ENCODE measurements at places on chromosomes 5 and 9.

DNA sequence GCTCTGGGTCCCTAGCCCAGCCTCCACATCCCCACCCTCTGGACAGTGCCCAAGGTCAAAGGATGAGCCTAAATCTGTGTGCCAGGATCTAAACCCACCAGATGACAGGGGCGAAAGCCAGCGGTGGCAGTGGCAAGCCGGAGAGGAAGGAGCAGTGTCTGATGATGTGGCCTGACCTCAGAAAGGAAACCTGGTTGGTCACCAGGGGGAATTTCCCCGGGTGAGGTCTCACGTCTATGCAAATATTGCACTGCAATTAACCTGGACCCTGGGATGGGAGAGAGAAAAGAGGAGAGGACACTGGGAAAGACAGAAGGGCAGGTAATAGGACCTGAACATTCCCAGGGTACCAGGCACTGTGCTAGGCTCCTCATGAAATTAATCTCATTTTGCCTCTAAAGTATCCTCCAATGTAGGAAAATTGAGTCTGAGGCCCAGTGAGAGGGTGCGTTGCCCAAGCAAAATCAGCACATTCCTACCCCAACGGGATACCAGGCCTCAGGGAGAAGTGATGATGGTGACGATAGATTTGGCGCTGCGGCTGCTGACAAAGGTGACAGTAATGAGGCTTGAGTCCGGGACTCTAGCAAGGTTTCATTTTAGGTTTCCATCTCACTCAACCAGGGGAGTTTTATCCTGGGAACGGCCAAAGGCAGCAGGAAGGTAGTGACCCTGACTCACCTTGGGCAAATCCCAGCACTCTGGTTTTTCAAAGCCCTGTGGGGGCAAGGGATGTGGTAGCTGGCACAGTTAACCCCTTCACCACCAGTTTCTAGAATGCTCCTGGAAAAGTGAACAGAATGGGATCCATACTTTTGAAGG, 13.4 kb upstream of the TNIP1 start:
- no peak for DNase-seq

- DNase-seq, result no peak
These were observed 48.1 kb downstream of the EBF1 start for GRCh38 chr5:159051421-159052282.

DNA sequence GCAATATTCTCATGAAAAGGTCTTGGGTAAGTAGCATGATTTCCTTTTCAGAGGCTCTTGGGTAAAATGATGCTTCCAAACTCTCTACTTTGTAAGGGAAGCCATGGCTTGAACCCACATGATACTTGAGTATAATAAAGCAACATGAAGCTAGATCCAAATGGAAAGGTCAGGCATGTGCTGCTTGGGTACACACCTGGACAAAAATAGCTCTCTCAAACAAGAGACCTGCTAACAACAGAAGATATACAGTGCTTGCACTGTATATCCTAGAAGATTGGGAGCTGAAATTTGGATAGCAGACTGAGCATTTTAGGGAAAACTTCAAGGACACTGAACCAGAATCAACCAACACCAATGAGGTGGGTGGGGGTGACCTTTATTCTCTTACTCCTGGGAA, 40.2 kb downstream of the NMUR2 start:
- no peak for DNase-seq

DNA sequence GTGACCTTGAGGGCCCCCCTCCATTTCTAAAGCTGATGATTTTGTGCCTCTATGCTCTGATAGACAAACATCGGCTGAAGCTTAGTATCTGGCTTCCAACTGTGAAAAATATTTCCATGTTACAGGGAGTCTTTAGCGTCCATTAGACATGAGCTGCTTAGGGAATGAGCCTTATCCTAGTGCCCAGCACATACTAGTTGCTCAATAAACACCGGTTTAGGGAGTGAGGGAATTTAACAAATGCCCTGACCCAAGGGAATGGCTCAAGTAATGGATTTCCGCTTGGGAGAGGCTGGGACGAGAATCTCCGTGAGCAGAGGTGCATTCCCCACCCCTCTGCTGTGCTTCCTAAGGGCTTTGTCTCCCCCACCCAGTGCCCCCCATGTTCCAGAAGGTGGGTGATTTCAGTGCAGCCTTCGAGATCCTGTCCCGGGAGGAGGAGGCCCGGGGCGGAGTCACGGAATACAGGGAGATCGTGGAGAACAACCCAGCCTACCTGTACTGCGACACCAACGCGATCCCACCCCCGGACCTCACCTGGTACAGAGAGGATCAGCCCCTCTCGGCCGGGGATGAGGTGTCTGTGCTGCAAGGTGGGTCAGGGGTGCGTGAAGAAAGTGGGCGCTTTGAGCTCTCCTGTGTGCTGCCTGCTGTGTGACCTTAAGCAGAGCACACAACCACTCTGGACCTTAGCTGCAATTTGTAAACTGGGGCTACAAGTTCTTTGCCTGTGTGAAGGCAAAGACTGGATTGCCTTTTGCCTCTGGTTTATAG, 65.7 kb upstream of the ASS1 start:
- DNase-seq, result no peak

GRCh38 chr9:113506090-113506589, 42.6 kb downstream of the RGS3 start:
- no peak for DNase-seq

DNA sequence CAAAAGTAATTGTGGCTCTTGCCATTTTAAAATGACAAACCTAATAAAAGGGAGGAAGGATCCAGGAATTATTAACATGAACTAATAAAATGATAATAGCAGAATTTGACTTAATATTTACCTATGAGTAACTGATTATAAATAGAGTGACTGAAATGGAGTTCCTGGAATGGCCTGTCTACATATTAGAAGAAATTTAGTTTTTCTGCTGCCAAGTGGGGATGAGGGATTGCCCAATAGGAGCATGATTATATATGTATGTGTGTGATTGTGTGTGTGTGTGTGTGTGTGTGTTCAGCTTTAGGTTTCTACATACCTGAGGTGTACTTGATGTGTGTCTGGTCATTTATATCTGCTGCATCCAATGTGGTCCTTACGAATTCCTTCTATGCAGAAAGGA, 36.6 kb upstream of the ITGA1 start:
- DNase-seq, result no peak

GRCh38 chr5:146283344-146283761, 55.3 kb upstream of the POU4F3 start:
- no peak for DNase-seq

DNA sequence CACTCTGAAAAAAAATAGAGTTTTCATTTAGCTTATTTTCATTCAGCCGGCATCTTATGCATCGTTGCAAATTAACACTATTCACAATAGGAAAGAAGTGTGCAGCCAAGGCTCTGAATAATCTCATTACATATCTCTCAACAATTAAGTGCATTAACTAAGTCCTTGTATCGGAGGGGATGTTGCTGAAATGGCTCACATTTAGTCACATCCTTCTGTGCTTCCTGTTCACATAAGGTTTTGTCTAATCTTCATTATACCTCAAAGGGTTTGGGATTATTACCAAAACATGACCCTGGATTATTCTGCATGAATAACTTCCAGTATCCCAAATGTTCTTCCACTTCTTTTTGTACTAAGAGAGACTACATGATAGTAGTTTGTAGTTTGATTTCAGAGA, 278.0 kb upstream of the GRIA1 start:
- DNase-seq, result no peak

DNA sequence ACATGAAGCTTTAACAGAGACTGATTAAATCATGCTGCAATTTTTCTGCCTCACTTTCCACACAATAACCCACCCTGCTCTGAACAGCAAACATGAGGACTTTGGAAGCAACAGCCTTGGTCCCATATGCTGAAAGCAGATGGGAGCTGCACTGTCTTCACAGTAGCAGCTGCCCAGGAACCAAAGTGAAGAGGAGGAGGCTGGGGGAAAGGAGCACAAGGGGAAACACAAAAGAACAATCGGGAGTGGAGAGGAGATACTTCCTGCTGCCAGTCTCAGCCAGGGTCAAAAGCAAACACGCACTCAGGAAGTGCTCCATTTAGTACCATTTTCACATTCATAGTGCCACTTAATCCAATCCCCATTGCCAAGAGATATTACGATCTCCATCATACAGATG, 183.3 kb upstream of the PUM3 start:
- DNase-seq, result no peak

- DNase-seq, result no peak
These were observed 161.2 kb downstream of the MED27 start for GRCh38 chr9:131918481-131918880.

- peak; percentile 30 for DNase-seq
These were observed 66.8 kb downstream of the ARL15 start for GRCh38 chr5:54243483-54244080.

GRCh38 chr9:110130211-110130610, 77.7 kb downstream of the C9orf152 start:
- DNase-seq, result no peak

GRCh38 chr9:28329323-28329722, 756.0 kb upstream of the C9orf72 start:
- DNase-seq, result no peak

DNA sequence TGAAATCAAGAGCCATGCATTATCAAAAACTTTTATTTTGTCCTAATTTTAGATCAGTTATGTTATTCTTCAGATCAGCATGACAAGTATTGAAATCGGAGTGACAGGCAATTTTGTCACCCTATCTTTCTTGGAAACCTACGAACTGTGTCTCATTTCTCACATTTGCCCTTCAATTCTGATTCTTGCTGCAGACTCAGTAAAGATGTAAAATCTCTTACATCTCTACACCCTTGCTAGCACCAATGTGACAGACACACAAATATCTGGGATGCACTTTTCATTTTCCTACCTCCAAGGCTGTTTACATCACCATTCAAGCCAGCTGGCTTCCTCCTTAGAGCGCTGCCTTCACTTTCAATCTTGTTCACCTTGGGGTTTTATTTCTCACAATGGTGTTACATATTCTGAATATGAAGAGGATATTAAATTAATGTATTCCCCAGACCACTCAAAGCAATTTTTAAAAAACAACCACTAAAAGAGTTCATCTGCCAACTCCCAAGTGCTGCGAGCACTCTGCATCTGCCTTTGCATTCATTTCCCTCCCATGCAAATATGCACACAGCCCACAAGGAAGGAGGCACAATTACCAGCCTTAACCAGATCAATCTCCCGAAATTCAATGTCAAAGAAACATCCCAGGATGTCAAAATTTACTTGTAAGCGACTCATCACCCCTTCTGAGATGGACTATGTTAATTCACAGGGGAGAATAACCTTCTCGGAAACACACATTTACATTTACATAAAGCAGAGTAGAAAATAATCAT, 164.3 kb downstream of the ENC1 start:
- DNase-seq, result no peak

DNA sequence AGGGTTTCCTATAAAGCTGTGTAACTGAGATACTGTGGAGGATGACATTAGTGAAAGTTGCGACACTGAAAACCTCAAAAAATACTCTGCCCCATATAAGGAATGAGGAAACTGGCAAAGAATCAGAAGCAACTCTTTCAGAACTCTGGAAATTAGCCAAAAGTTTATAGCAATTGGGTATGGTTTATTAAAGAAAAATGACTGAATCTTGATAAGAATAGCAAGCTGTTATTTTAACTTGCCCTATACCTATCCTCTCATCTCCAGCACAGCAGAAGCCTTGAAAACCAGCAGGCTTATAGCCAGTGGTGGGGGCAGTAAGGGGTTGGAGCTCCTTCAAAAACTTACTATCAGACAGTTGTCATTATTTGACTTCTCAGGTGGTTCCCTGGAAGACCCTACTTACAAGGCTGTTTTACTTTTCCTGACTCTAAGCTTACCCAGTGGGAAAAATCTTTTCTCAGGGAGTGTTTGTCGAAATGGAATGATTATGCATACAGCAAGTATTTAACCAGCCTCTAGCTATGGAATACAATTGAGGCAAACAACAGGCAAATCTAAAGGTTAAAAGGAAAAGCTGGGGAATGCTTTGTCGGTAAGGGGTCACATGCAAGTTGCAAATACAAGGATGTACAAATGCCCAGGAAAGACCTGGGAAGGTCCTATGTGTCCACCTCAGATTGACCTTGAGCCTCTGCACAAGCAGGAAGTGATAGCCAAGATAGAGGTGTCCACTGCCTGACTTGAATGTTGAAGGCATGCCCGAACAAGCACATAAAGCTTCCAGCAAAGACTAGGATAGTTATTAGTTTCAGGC, 21.0 kb upstream of the FAM151B start:
- no peak for DNase-seq

GRCh38 chr9:120413121-120414048, 166.6 kb downstream of the CDK5RAP2 start:
- no peak for DNase-seq

- no peak for DNase-seq
These were observed 284.8 kb downstream of the ADGRV1 start for GRCh38 chr5:90843443-90843842.

DNA sequence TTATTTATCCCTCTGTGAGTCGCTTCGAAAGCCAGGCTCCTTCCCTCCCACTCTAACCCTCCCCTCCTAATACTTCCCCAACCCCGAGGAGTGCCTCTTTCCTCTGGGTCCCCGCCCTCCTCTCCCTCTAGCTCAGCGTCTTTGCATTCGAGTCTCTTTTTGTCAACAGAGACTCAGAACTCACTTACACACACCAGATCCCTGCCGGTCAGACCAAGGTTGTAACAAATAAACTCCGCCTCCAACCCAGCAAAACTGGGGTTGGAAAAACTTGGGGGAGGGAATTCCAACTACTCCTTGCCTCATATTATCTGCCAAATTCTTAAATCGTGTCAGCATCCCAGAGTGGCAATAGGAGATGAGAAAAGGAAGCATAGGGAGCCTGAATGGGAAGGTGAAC, at the start of gene HTR1A:
HTR1A (minus strand) TSS at position 167 of the 400 bp plus-strand sequence. CDS start 726 bp downstream, outside the sequence.
- peak; percentile 48 for DNase-seq

GRCh38 chr5:5005353-5005752, 134.8 kb upstream of the ADAMTS16 start:
- DNase-seq, result no peak

DNA sequence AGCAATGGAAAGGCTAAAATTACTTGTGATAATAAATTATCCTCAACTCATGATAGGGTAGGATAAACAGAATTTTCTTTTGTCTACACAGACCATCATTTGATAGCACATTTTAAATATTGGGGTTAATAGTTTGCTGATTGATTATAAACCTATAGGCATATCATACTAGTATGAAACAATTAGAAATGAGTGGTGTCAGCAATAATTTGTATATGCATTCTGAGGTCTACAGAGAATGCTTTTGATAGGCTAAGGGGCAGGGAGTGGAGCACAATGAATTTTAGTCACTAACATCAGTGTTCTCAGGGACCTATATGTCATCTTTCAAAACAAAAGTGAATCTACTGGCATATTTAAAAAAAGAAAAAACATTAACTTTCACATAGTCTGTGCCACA, 27.8 kb upstream of the NADK2 start:
- no peak for DNase-seq

GRCh38 chr5:56527174-56527573, 288.2 kb upstream of the MAP3K1 start:
- no peak for DNase-seq

DNA sequence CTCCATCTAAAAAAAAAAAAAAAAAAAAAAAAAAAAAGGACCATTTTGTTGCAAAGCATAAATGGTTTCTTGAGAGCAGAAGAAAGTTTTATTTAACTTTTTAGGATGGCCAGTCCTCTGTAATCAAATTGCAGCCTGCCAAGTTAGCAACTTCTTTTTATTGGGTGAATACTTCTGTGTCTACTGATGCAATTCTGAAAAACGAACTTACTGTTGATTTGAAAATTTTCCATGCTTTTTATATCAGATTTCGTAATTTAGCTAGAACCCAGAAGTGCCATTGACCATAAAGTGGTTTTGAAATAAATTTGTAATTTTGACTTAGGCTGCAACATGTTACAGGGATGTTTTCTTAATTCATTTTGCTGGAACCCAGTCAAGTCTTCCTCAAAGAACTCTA, 269.1 kb upstream of the ACTBL2 start:
- DNase-seq, result no peak

GRCh38 chr5:64018966-64019365, 56.7 kb upstream of the HTR1A start:
- peak; percentile 86 for DNase-seq
